ENCODE measurements at places on chromosomes 3 and 15.

GRCh38 chr3:176661432-176661964 is 535.8 kb downstream of the TBL1XR1 start:
- no peak for DNase-seq

GRCh38 chr15:45612790-45613415 is 21.9 kb upstream of the SQOR start:
- no peak for DNase-seq

DNA sequence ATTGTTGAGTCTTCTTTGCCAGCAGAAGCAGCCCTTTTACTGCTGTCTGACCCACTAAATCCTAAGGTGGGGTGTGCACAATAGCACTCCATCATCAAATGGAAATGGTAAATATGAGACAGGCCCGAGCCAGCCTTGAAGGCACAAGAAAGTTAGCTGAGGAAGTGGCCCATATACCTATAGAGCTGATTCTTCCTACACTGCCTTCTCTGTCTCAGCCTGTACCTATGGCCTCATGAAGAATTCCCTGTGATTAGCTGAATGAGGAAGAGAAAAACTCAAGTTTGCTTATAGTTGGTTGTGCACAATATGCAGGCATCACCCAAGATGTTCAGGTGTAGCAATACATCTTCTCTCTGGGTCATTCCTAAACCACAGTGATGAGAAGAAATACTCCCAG is 31.7 kb upstream of the XCR1 start:
- DNase-seq, result no peak

- no peak for DNase-seq
These were observed 156.1 kb downstream of the TBL1XR1 start for GRCh38 chr3:177041021-177041729.

DNA sequence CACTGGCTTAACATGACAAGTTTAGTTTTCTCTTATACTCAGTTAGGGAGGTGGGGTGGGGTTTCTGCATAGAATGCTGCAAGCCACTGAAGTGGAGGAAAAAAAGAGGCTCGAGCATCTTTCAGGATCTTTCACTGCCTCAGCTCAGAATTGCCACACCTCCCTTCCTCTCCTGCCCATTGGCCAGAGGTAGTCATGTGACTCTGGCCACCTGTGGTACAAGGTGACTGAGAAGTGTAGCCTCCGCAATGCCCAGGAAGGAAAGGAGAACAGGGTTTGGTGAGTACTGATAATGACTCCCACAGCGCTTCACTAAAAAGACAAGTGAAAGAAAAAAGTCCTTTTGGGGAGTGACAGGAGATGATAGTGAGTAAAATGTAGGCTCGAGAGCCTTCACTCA is 124.3 kb upstream of the TRIM42 start:
- DNase-seq, result no peak

- no peak for DNase-seq
These were observed 133.3 kb downstream of the GRM7 start for GRCh38 chr3:6994081-6994668.

DNA sequence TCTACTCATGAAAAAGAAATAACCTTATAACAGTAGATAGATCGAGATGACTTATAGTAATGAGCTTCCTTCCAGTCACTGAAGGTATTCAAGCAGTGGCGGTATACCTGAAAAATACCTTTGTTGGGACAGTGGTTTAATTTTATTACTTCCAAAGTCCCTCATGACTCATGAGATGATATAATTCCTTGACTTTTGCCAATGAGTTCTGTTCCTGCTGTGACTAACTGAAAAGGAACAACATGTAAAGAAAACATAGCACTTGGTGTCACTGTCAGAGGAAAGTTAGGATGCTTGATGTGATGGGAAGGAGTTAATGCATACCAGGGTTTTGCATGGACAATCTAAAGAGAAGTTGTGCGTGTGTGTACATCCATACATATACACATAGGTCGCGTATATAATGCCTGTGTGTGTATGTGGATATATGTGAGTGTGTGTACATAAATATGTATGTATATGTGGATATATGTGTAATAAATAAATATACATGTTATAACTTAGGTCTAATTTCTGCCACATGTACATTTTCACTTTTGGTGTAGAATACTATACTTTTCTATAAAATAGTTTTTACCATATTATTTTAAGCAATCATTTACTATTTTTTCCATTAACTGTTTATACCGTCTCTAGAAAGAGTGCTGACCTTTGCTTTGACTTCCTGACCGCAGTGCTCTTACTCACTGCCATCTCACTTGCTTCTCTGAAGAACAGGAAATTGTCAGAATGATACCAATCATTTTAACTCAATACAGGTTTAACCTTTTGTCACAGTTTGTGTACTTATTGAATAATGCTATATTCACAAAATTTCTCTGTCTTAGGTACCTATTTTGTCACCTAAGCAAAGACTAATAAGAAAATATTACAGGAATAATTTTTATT is 12.6 kb upstream of the PAK2 start:
- no peak for DNase-seq

- DNase-seq, result no peak
These were observed 222.0 kb upstream of the IL12A start for GRCh38 chr3:159766563-159767185.

DNA sequence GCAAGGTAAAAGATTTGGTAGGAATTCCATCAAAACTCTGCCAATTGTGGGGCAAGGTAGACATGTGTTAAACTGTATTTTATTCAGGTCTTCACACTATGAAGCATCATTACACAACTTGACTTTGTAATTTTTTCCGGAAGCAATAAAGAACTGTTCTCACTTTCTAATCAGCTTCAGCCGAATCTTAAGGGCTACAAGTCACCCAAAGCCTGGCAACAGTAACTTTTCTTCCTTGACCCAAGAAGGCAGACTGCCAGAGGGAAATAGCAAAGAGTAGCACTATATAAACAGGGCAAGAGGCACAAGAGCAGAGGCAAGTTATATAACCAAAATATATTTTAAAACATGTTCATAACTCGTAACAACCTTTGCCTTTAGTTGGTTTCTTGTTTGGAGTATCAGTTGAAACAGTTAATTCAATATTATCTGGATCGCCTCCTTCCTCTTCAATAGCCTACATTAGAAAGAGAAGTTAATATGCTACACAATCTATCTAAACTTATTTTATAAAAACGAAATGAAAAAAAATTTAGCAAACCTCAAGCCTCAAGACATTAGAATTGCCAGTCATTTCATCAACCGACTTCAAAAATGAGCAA is 1.4 kb downstream of the SLTM start:
- DNase-seq, result no peak

DNA sequence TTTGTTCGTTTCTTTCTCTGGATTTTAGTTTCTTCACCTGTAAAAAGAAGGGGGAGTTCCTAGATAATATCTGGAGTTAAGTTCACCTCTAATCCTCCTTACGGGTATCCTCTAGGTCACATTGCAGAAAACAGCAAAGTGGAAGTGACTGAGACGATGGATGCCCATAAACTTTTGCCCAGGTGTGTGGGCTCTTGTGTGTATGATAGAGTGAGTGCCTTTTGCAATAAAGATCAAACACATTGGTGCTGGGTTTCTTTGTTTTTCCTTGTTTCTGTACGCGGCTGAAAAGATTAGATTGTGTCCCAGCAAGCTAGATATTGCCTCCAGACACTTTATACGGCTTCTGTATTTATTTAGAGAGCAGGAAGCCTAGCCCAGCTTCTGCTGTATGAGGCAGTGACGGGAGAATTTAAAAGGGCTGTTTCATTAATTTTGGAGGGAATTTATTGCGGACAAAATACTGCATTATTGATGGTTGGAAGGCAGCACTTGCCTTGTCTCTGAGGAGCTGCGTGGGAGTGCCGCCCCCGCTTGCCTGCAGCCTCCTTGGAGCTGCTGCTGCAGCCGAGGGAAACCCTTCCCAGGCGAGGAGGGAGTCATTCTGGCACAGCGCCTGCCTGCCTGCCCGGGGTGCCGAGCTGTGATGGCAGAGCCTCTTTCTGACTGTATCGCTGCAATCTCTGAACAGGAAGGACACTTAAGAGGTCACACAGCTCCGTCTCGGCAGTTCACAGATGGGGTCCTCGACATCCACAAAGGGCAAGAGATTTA is 38.5 kb downstream of the PYDC2 start:
- no peak for DNase-seq

DNA sequence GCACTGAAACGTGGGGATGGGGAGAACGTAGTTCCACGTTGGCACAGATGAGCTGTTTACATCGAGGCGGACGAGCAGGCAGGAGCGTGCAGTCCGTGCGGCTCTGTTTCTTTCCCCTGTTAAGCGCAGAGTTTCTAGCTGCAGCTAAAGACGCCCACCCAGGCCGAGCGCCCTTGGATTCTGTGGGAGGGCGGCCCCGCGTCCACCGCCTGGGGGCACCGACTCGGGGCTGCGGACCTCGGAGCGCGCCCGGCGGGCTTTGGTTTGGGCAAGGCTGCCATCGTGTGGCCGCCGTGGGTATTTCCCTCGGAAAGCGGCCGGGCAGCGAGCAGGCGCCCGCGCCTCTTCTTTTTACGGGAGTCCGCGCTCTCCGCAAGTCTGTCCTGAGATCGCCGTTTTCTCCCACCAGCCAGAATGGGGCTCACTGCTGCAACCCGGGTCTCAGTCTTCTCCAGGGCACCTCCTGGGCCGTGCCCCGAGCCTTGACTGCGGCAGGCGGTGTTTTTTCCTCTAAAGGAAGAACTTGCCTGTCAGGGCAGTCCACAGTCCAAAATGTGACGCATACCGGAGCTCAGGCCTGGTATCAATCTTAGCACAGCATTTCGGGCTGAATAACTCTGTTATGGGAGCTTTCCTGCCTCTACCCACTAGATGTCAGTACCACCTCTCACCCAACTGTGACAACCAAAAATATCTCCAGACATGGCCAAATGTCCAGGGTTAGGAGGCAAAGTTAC is 219.9 kb upstream of the IGF1R start:
- peak; percentile 18 for DNase-seq

- no peak for DNase-seq
These were observed 380.3 kb upstream of the IL12A start for GRCh38 chr3:159608311-159608710.

GRCh38 chr15:76994971-76995945 is at the start of gene PSTPIP1:
TSS of gene PSTPIP1 (plus strand) at chr15:76995126. CDS start at chr15:76995574, 448 bp downstream.
- DNase-seq, result peak; percentile 74

DNA sequence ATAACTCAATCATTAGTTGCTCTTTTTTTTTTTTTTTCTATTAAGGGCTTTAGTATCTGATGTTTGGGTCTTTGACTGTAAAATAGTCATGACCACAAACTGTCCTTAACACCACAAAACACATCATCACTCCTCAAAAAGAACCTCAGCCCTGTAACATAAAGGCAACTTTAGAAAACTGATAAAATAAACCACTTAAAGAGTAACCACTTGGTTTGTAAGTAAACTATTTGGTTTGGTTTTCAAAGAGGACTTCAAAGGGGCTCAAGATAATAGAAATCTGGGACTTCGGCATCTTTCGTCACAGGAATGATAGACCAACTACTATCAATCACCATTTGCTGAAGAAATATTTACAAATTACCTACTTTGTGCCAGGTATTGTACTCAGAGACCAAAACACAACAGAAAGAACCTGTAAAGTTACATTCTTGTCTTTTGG is 167.8 kb downstream of the FOXP1 start:
- DNase-seq, result no peak

DNA sequence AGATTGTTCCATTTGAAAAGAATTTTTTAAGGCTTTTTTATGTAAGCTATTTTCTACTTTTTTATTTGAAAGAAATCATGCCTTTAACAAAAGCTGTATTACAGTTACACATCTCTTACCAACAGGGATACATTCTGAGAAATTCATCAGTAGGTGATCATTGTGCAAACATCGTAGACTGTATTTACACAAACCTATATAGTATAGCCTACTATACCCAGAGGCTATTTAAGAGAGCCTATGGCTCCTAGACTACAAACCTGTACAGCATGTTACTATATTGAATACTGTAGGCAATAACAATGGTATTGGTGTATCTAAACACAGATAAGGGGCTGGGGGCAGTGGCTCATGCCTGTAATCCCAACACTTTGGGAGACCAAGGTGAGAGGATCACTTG is 43.1 kb downstream of the PEAK1 start:
- no peak for DNase-seq

DNA sequence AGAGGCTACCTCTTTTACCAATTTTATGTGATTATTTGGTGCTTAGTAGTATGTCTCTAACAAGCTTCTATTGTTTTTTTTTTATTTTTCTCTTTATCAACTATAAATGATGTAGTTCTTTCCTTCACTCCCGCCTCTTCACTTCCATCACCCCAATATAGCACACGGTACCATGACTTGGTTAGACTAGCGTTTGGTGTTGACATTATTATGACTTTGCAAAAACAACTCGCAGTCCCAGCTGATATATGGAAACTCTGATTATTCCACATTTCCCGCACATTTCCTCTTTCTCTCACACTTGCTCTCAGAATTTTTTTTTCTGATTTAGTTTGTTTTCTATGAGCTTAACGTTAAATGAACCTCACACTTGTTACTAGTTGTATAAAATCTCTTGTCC is 162.2 kb downstream of the GREM1 start:
- no peak for DNase-seq

DNA sequence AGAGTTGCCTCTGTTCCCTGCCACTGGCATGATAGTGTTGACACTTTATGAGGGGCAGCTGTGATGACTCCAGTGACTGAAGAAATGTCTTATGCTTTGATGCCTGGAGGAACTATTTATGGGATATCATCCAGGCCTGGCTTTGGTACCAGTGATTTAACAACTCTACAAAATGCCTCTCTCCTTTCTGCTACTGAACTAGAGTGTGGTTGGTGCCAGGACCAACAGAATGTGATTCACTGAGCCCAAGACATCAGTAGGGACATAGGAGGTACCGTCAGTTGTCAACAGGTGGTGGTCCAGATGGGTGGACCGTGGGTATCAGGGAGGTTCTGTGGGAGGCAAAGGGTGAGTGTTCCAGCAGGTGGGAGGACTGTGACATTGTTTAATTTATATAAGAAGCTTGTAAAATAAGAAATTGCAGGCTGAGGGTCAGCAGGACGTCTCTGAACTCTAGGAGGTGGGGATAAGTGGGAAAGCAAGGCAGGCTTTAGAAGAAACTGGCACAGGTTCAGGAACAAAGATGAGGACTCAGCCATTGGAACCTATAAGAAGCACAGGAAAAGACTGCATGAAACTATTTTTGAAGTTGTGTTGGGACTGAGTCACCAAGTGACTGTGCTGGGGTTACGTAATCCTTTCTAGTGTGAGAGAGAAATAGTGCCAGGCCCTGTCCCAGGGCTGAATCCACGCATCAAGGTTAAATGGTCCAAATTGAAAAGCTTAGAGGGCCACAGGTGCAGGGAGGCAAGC is 28.5 kb upstream of the SLC7A14 start:
- DNase-seq, result no peak

DNA sequence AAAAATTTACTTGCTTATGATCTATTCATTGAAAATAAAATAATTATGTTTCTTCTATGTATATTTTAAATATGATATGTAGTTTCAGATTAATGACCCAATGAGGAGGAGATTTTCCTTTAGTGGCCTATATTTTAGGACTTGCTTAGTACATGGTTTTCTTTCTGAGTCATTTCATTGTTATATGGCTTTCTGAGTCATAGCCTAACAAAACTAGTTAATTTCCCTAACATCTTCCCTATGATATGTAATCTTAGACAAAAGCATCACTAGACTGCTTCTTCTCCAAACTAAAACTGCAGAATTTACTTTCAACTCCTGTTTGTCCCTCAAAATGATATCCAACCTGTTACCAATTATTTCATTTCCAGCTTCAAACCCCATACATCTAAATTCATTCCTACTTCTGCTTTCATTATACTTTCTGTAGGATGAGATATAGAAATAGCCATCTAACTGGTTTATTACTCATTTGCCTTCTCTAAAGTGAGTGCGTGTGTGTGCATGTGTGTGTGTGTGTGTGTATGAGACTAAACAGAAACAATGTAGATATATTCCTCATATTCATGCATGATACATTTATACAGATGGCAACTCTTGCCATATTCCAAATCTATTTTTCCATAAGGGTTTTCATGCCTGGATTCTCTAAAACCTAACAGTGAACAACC is 915.0 kb upstream of the GBE1 start:
- DNase-seq, result no peak

Measured in activated effector memory CD4-positive, alpha-beta T cell treated with Interleukin-2 at 50 U/mL for 16 hours (primary cell).